ENCODE measurements at places on chromosomes 1 and 21.

GRCh38 chr1:38784452-38785284, 74.9 kb downstream of the RRAGC start:
- no peak for DNase-seq

DNA sequence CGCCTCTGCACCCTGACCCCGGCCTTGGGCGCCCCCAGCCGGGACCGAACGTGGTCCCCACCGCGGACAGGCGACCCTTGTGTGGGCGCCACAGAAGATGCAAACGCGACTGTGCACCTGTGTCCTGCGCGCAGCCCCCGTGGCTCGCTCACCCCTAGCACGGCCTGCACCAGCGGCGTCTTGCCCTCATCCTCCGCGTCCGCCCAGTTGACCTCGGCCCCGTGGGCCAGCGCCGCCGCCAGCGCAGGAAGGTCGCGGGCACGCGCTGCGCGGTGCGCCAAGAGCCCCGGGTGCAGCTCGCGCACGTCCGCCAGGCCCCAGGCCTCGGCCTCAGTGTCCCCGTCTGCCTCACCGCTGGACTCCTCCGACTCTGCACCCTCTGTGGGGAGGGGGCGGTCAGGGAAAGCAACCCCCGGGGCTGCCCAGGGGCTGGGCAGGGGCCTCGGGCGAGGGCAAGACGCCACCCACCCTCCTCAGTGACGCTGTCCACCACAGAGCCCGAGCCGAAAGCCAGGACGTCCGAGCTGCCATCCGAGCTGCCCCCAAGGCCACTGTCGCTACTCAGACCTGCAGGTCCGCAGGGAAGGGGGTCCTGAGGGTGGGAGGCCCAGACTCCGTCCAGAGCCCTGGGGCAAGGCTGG, 13.4 kb downstream of the ACAP3 start:
- no peak for DNase-seq

DNA sequence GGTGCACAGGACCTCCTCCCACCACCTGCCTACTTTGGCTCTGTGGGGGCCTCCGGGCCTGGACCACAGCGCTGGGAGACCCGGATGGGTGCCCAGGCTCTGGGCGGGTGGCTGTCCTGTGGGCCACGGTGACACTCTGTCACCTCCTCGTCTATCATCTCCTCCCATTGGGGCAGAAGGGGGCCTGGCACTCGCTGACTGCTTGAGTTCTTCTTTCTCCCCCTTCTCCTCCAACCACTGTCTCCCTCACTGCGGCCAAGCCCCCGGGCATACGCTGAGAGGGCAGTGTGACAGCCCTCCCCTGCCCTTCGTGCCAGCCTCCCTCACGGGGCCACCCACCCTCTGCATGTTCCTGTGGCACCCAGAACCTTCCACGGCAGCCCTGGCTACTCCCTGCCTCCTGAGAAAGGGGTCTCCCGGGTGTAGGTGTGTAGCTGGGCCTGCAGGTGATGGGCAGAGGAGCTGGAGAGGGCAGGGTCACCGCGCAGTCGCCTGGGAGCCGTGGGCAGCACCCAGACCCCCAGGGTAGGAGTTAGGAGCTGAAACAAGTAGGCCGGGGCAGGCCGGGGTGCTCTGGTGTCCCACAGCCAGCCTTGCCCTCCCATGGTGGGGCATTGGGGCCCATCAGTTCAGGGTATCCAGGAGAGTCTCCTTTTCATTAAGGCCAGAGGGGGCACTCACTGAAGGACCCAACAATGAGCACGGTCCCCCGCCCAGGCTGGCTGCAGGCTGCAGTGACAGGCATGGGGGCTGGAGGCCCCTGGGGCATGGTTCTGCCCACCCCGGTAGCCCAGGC, 9.2 kb upstream of the ARF1 start:
- DNase-seq = no peak

GRCh38 chr21:36059823-36060158, 535 bp downstream of the SETD4 start:
- peak; percentile 27 for DNase-seq

DNA sequence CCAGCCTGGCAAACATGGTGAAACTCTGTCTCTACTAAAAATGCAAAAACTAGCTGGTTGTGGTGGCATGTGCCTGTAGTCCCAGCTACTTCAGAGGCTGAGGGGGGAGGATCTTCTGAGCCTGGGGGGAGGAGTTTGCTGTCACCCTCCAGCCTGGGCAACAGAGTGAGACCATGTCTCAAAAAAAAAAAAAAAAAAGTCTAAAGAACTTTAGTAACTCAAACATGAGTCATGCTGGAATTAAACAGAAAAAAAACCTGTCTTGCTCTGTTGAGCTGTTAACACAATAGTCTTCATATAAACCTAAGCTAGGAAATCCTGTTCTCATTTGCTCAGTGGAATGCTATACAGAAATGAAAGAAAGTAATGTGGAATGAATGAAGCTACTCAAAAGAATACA, 16.7 kb upstream of the DISP1 start:
- DNase-seq = no peak

DNA sequence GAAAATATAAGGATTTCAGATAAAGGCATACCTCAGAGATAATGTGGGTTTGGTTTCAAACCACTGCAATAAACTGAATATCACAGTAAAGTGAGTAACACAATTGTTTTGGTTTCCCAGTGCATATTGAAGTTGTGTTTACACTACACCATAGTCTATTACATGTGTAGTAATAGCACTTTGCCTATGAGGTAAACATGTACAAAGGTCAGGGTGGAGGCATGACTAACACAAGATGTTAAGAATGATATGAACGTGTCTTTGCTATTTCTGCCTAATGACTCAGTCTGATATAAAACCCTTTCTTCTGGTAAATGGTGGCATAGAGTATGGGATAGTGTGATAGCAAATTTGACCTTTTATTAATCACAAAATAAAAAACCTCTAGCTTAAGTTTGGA, 621.5 kb upstream of the ADGRL2 start:
- DNase-seq = no peak

DNA sequence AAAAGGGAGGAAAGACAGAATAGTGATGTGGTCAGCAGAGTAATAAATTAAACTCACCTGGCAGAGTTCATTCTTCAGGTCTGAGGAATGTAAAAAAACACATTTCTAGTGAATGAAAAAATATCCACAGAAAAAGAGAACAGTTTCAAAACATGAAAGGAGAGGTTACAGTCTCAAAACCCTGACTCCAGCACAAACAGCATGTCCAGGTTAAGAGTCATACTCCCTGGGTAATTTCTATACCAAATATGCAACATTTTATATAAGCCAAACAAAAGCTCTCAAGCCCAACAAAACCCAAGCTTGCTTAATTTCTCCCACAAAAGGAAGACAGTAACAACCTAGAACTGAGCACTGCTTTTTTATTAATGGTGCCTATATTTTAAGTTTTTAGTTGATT, 173.0 kb downstream of the NTMT2 start:
- no peak for DNase-seq

DNA sequence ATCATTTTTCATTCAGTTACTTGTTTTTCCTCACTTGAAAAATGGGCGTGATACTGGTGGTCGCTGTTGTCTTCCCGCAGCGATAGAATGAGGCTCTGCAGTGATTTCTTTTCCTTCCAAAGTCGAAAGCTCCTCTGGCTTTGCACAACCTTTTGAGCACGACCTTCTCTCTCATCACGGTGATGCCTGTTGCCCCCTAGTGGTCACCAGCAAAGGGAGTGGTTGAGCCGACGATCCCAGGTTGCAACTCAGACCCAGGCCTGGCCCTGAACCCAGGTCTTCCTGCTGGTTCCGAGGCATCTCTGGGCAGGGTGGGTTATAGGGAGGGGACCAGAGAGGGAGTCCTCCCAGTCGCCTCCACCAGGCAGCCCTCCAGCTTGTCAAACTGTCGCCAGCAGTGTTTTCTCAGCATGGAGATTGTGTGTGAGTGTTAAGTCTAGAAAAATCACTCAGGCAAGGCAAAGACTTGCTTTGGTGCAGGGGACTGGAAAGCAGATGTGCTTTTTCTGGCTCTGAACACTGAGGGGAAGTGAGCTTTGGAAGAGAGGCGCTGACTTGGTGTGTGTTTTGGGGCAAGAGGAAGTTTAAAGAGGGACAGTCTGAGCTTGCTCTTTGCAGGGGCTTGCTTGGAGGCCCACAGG, 285.3 kb downstream of the CAMTA1 start:
- DNase-seq = no peak

DNA sequence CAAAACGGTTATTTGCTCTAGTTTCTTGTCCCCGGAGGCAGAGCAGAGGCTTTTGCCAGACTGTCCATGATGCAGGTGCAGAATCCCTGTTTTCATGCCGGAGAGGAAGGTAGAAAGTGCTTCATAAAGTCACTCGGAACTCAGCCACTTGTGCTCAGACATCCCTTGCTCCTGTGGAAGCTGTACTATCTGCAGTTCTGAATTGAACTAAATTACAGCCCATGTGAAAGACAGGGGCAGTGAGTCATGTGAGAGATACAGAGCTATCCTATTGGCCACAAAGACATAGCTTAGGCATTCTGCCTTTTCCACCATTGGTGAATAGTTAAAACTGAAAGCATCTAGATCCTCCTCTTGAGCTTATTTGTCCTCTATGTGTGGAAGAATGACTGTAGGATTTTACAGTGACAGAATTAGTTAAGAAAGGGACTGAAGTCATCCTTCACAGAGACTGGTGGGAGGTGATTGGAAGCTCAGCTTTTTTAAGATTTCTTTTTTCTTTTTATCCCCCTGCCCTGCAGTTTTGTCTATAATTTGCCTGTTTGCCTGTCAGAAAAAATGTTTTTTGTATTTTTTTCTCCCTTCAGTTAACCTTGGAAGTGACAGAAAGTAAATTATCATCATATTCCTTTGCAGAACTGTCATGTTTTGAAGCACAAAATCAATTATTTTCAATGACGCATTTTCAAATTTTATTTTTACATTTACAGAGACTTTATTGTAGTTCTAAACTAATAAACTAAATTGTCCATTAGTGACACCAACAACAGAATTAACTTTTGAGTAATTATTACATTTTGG, 298.6 kb downstream of the PTPRC start:
- no peak for DNase-seq

DNA sequence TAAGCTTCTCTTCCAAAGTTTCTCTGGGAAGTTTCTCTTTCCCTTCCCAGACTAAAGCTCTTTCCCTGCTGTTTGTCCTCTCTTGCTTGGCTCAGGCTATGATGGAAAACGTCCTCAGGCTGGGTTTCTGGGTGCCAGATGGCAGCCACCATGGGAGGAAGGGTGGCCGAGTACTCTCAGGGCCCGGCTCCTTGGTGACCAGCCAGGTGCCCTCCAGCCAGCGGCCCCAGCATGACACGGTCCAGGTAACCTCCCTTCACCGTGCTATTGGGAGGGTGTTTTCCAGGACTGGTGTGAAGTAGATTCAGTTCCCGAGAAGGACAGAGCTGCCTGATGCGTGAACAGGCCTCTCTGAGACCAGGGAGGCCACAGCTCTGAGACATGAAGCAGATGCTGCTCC, 60.3 kb downstream of the KIF26B start:
- DNase-seq = no peak

GRCh38 chr21:33247599-33247998, 17.9 kb downstream of the IFNAR2 start:
- DNase-seq = no peak

- DNase-seq = no peak
Observed at GRCh38 chr1:96338622-96339021, 383.0 kb upstream of the PTBP2 start.

GRCh38 chr1:233019083-233019482, 68.7 kb downstream of the NTPCR start:
- no peak for DNase-seq

DNA sequence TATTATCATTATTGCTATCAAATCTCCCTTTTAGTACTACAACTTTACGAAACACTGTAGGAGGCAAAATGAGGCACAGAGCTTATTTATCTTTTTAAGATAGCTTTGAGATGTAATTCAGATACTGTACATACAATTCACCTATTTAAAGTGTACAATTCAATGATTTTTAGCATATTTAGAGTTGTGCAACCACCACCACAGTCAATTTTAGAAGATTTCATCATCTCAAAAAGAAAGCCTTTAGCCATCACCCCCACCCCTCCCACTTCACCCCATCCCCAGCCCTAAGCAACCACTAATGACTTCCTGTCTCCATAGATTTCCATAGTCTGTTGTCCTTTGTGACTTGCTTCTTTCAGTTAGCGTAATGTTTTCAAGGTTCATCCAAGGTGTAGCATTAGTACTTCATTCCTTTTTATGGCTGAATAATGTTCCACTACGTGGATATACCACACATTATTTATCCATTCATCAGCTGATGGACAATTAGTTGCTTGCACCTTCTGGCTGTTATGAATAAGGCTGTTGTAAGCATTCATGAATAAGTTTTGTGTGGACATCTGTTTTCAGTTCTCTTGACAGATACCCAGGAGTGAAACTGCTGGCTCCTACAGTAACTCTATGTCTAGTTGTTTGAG, 9.4 kb upstream of the CAPN9 start:
- no peak for DNase-seq

GRCh38 chr21:43971201-43971991, 40.7 kb upstream of the TRAPPC10 start:
- DNase-seq = no peak

DNA sequence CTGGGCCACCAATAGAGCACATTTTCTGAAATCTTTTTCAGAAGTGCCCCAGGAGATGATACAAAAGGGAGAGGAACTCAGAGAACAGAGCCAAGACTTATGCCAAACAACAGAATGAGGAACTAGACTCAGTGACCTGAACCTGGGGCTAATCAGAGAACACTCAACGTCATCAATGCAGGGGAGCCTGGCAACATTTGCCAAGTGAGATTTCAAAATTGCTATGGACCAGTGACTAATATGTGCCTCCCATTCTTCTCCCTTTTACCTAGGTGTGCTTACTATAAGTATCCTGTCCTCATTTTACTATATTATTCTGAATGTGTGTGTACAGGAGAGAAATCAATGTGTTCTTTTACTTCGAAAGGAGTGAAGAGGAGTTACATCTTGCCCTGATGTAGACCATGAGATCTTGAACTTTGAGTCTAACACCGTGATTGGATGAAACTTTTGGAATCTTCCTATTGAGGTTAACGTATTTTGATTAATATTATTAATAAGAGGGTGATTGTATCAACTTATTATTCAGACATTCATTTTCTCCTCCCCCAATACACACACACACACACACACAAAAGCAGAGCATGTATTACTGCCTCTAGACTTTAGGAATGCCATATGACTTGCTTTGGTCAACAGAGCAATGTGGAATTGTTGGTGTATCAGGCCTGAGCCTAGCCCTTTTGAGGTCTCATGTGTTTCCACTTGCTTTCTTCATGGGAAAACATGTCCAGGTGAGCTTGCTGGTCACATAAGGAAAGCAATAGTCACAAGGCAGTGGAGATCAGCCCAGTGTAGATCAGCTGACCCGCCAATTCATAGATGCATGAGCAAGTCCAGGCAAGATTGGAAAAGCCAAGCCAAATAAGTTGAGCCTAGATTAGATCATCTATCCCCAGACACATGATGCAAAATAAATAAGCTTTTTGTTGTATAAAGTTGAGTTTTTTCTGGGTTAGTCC, 80.3 kb upstream of the ETS2 start:
- no peak for DNase-seq

GRCh38 chr1:194068446-194069167, 882.2 kb upstream of the B3GALT2 start:
- no peak for DNase-seq

- no peak for DNase-seq
Observed at GRCh38 chr1:11559591-11559970, 80.6 kb downstream of the DISP3 start.
